ENCODE measurements at places on chromosomes 1 and 21. TPM values are rescaled to one million over a fixed set of nuclear protein-coding genes. Genes with fewer than 3 reads are reported as not detected.

Gene LCE1C
- total RNA-seq: not detected

Gene TSPAN1
- total RNA-seq: not detected

Gene KCNK2
- total RNA-seq: 1.2 TPM

Gene LPAR3
- 25.4 TPM for total RNA-seq

GRCh38 chr1:44603718-44604117 lies 70.6 kb downstream of the TMEM53 start:
- no peaks in the 10 kb centered on the region for H3K36me3 ChIP-seq
- H3K27ac ChIP-seq: no peak overlapping the region
- no peak overlapping the region for H3K4me3 ChIP-seq
- no peak for DNase-seq

Gene PDE4B
- 13.9 TPM for total RNA-seq

- peaks cover 7% of the 10 kb centered on the region for H3K4me1 ChIP-seq
- H3K36me3 ChIP-seq: no peaks in the 10 kb centered on the region
- no peaks in the 10 kb centered on the region for H3K27me3 ChIP-seq
- H3K4me3 ChIP-seq: no peak overlapping the region
- DNase-seq: no peak
- no peak overlapping the region for H3K27ac ChIP-seq
These were observed 111.2 kb upstream of the JUN start for GRCh38 chr1:58895082-58895481.

DNA sequence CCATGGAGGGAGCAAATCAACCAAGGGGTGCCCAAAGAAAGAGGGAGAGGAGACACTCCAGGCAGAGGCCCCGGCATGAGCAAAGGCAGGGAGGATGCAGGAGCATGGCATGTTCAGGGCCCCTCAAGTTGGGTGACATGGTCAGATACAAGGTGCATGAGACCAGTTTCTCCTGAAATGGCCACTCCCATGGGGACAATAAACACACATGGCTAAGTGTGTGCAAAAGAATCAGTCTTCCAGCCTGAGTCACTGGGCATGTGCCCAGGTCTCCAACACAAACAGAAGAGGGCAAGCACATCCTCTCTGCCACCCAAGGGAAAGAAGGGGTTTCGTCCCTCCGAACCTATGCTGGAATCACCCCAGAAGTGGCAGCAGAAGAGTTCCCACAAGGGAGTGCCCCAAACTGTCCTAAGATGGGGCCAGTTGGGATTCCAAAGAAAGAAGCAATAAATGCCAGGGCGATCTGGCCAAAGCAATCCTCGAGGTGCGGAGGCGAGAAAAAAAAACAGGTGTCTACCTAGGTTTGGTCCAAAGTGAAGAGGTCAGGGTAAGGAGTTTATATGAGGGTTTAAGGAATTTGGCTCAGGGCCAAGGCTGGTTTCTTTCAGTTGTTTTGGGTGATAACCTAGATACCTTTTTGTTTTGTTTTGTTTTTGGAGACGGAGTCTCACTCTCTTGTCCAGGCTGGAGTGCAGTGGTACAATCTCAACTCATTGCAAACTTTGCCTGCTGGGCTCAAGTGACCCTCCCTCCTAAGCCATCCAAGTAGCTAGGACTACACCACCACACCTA lies 13.2 kb downstream of the CASP9 start:
- no peaks in the 10 kb centered on the region for H3K36me3 ChIP-seq
- no peak overlapping the region for H3K27ac ChIP-seq
- peaks cover 28% of the 10 kb centered on the region for H3K4me1 ChIP-seq
- H3K4me3 ChIP-seq: no peak overlapping the region
- no peak for DNase-seq

GRCh38 chr1:230548997-230549396 lies 93.3 kb upstream of the COG2 start:
- H3K27ac ChIP-seq: no peak overlapping the region
- H3K36me3 ChIP-seq: no peaks in the 10 kb centered on the region
- no peaks in the 10 kb centered on the region for H3K27me3 ChIP-seq

Gene ORC1
- 49.0 TPM for total RNA-seq

Gene UBE2U
- total RNA-seq: not detected

Gene FLG
- total RNA-seq: not detected

Gene SPRR3
- total RNA-seq: not detected

- H3K27ac ChIP-seq: no peak overlapping the region
- DNase-seq: no peak
- H3K4me3 ChIP-seq: no peak overlapping the region
These were observed 14.4 kb upstream of the PPP1R15B start for GRCh38 chr1:204426035-204426436.

DNA sequence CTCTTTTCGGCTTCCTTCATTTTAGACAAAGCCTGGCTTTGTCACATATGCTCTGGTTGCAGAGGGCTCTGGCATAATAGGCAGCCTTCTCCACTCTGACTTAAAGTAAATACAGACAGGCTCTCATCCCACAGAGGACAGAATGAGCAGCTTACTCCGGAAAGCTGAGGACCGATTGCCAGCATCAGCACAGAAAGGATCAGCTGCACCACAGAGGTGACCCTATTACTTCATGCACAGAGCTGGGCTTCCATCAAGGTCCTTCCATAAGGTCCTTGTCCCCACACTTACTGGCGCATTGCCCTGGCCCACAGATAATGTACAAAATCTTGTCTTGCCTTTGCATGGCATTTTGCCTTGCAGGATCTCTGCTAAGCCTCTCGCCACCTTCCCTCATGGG lies 67.6 kb downstream of the SEC16B start:
- H3K27ac ChIP-seq: no peak overlapping the region
- H3K4me3 ChIP-seq: no peak overlapping the region
- H3K36me3 ChIP-seq: no peaks in the 10 kb centered on the region
- no peaks in the 10 kb centered on the region for H3K4me1 ChIP-seq
- no peak for DNase-seq
- H3K27me3 ChIP-seq: no peaks in the 10 kb centered on the region

GRCh38 chr1:64268653-64269557 lies 65.5 kb downstream of the UBE2U start:
- H3K27ac ChIP-seq: no peak overlapping the region
- no peaks in the 10 kb centered on the region for H3K27me3 ChIP-seq
- no peak overlapping the region for H3K4me3 ChIP-seq
- H3K36me3 ChIP-seq: no peaks in the 10 kb centered on the region
- no peaks in the 10 kb centered on the region for H3K4me1 ChIP-seq

GRCh38 chr1:63705078-63705477 lies 68.7 kb upstream of the ROR1 start:
- H3K27ac ChIP-seq: no peak overlapping the region
- no peak for DNase-seq
- no peaks in the 10 kb centered on the region for H3K36me3 ChIP-seq
- no peaks in the 10 kb centered on the region for H3K4me1 ChIP-seq
- H3K27me3 ChIP-seq: no peaks in the 10 kb centered on the region
- no peak overlapping the region for H3K4me3 ChIP-seq

Gene SPRR1B
- total RNA-seq: not detected

Gene GRHL3
- total RNA-seq: 1.1 TPM

GRCh38 chr1:225973158-225973557 lies 26.0 kb downstream of the SDE2 start:
- H3K36me3 ChIP-seq: no peaks in the 10 kb centered on the region
- H3K27me3 ChIP-seq: no peaks in the 10 kb centered on the region
- H3K4me1 ChIP-seq: no peaks in the 10 kb centered on the region
- no peak overlapping the region for H3K4me3 ChIP-seq
- no peak for DNase-seq

- H3K4me3 ChIP-seq: no peak overlapping the region
- H3K27me3 ChIP-seq: no peaks in the 10 kb centered on the region
- no peaks in the 10 kb centered on the region for H3K36me3 ChIP-seq
- peaks cover 9% of the 10 kb centered on the region for H3K4me1 ChIP-seq
These were observed 1.8 kb upstream of the ZDHHC18 start for GRCh38 chr1:26824731-26825130.

Gene TEDDM1
- not detected for total RNA-seq

DNA sequence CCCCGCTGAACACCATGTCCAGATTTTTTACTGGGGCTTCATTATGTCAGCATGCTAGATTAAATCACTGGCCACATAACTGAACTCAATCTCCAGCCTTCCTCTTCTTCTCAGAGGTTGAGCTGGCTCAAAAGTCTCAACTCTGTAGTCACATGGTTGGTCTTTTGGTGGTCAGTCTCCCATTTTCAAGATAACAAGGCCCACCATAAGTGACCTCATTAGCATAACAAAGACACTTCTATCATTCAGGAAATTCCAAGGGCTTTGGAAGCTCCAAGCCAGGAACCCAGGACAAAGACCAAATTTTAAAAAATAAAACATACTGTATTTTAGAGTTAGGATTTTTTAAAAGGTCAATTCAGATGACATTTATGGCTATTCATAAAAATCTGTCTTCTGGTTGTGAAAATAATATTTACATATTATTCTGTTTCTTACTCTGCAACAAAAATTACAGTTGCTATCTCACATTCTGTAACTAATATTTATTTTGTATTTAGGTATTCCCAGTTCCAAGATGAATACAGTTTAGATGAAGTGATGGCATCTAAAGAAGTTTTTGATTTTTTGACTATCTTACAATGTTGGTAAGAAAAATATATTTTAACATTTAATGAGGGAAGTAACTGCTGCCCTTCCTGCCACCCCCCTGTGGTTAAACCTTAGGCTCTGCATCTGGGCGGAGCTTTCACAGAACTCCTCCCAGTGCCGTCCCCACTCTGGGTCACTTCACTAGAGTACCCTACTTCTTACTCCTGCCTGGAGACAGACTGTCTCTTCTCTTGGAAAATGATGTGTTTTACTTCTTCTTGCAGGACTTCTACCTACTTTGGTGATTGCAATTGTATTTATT lies 49.3 kb downstream of the SCP2 start:
- no peak overlapping the region for H3K4me3 ChIP-seq
- no peaks in the 10 kb centered on the region for H3K4me1 ChIP-seq
- peak; percentile 38 for DNase-seq
- no peaks in the 10 kb centered on the region for H3K36me3 ChIP-seq

Gene MAB21L3
- not detected for total RNA-seq

DNA sequence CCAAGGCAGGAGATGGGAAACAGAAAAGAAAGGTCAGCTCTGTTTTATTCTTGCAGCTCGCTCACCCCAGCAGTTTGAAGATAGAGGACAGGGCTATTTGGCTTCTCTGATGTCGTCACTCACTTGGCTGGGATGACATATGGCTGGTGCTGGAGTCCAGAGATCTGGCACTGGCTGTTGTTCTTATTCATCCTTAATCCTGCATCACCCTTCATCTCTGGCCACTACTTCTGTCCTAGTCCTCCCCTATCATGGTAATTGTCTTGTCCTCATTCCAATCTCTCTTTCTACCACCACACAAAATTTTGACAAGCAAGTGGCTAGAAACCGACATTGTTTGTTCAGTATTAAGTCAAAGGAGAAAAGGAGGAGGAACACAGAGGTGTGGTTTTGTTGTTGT lies 103.8 kb upstream of the PDE4B start:
- peaks cover 3% of the 10 kb centered on the region for H3K4me1 ChIP-seq
- no peak overlapping the region for H3K4me3 ChIP-seq
- H3K27me3 ChIP-seq: no peaks in the 10 kb centered on the region
- H3K36me3 ChIP-seq: no peaks in the 10 kb centered on the region
- H3K27ac ChIP-seq: no peak overlapping the region

- H3K27ac ChIP-seq: no peak overlapping the region
- H3K36me3 ChIP-seq: no peaks in the 10 kb centered on the region
- no peak overlapping the region for H3K4me3 ChIP-seq
- H3K4me1 ChIP-seq: no peaks in the 10 kb centered on the region
- no peak for DNase-seq
These were observed 99.4 kb downstream of the CAMTA1 start for GRCh38 chr1:6884652-6885153.

- peaks cover 9% of the 10 kb centered on the region for H3K4me1 ChIP-seq
- H3K36me3 ChIP-seq: no peaks in the 10 kb centered on the region
- H3K4me3 ChIP-seq: no peak overlapping the region
- H3K27me3 ChIP-seq: no peaks in the 10 kb centered on the region
- DNase-seq: no peak
These were observed 83.4 kb upstream of the POU3F1 start for GRCh38 chr1:38129971-38130370.

GRCh38 chr1:155776414-155776813 lies 80.6 kb downstream of the GON4L start:
- DNase-seq: no peak
- peaks cover 7% of the 10 kb centered on the region for H3K36me3 ChIP-seq
- H3K4me3 ChIP-seq: no peak overlapping the region
- no peaks in the 10 kb centered on the region for H3K27me3 ChIP-seq
- no peak overlapping the region for H3K27ac ChIP-seq

Gene OR2M3
- not detected for total RNA-seq

- no peak for DNase-seq
- H3K36me3 ChIP-seq: no peaks in the 10 kb centered on the region
- H3K4me1 ChIP-seq: no peaks in the 10 kb centered on the region
- no peak overlapping the region for H3K4me3 ChIP-seq
These were observed 11.6 kb downstream of the RIPPLY3 start for GRCh38 chr21:37017951-37018679.

Gene ZNF648
- 0.23 TPM for total RNA-seq

DNA sequence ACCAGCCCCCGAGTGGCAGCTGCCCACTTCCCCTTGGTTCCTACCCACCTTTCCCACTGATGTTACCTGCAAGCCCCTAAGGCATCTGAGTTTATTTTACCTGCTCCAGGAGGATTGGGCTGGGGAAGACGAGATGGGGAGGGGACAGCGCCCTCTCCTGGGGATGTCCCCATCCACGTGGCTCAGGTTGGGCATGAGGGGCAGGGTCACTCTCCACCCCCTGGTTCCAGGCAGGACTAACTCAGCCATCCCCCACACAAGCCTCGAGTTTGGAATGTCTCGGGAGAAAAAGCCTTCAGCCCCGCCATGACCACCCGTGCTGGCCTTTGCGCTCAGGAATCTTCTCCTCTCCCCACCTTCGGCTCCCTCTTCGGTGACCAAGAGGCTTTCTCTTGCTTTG lies 90.0 kb downstream of the ARHGEF10L start:
- no peak overlapping the region for H3K4me3 ChIP-seq
- no peaks in the 10 kb centered on the region for H3K27me3 ChIP-seq
- DNase-seq: peak; percentile 88

Gene ATAD3C
- 2.0 TPM for total RNA-seq

Gene BLACAT1
- total RNA-seq: 3.8 TPM

DNA sequence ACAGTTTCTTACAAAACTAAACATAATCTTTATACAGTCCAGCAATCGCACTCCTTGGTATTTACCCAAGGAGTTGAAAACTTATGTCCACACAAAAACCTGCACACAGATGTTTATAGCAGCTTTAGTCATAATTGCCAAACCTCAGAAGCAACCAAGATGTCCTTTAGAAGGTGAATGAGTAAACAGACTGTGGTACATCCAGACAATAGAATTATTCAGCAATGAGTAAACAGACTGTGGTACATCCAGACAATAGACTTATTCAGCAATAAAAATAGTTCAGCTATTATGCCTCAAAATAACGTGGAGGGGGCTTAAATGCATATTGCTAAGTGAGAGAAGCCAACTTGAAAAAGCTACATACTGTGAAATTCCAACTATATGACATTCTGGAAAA lies 87.0 kb upstream of the GALNT2 start:
- DNase-seq: no peak
- no peak overlapping the region for H3K27ac ChIP-seq
- H3K27me3 ChIP-seq: no peaks in the 10 kb centered on the region
- H3K36me3 ChIP-seq: no peaks in the 10 kb centered on the region
- no peak overlapping the region for H3K4me3 ChIP-seq

DNA sequence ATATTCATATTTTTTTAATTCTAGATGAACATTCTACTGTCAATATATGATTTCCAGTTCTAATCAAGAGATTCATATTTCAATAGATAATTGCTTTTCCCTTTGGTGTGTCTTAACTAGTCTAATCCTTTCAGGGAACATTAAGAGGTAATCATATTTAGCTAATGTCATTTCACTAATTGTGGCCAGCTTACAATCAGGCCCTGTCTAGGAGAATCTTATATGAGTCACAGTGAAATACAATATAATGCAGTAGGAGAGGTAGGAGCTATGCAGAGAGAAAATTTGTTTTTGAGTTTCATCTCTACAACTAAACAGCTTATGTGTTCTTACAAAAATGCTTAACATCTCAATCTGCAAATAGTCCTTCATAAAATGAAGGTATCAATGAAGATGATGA lies 85.9 kb downstream of the DPYD start:
- no peak overlapping the region for H3K4me3 ChIP-seq
- no peaks in the 10 kb centered on the region for H3K36me3 ChIP-seq
- no peaks in the 10 kb centered on the region for H3K27me3 ChIP-seq
- no peak for DNase-seq
